Fibroblast of skin of left quadriceps (primary cell): ENCODE measurements at places on chromosomes 1 and 21.
A peak's percentile ranks its signal among the peaks of the same experiment; 100 is the strongest.

GRCh38 chr1:66434096-66434495, 99.9 kb upstream of the SGIP1 start:
- DNase-seq, result peak; percentile 91

DNA sequence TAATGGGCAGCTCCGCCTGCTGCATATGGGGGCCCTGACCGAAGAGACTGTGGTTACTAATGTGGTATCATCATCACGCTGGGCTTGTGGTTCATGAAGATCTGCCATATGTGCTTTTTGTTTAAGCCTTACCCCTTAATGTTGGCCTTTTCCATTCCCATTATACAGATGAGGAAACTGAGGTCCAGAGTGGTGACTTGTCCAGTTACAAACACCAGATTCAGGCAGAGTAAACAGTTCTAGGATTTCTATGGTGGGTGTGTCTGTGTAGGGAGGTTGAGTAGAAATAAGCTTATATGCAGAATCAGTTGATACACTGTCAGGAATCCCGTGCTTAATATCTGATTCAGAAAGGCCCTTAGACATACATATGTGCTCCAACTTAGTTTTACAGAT, 691 bp downstream of the UTP11 start:
- DNase-seq, result no peak

GRCh38 chr1:168979276-168979675, 127.2 kb upstream of the ATP1B1 start:
- DNase-seq, result no peak

DNA sequence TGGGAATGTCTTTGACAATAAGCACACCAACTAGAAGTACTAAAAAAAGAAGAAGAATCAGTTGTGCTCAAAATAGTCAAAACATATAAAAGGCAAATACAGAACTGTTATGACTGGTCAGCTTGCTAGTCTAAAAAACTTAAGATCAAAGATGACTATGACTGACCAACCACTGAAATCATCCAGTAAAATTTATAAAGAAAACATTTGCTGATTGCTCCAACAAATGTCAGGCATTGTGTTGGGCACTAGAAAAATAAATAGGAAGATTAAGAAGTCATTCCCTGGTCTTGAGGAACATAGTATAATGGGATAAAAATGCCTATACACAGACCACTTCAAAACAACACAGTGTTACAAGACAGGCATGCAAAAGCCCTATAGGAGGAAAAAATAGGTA, 9.3 kb upstream of the ANGPTL3 start:
- no peak for DNase-seq

DNA sequence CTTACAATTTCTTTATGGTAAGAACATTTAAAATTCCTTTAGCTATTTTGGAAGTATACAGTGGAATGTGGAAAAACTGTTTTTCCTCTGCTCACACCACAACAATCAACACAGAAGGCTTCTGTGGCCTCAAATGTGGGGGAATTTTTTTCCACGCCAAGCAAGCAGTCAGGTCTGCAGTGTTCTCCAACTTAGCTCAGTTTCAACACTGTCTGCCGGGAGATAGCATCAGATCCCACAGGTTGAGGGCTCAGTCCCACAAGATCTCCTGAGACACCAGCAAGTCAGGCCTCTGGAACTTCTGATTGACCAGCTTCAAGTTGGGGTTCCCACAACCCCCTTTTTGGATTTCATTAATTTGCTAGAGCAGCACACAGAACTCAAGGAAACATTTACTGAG, 50.3 kb downstream of the PTBP2 start:
- DNase-seq, result no peak

- no peak for DNase-seq
These were observed 214.5 kb downstream of the TBX15 start for GRCh38 chr1:118773656-118774055.

- no peak for DNase-seq
These were observed 14.4 kb downstream of the PRR9 start for GRCh38 chr1:153231785-153232184.

- no peak for DNase-seq
These were observed 34.0 kb downstream of the SLC45A1 start for GRCh38 chr1:8351693-8352470.

- DNase-seq, result no peak
These were observed 56.8 kb downstream of the LUZP1 start for GRCh38 chr1:23111600-23112535.

GRCh38 chr1:32186491-32186890, 7.0 kb downstream of the TXLNA start:
- DNase-seq, result no peak
